Smooth muscle cell of the brain vasculature (primary cell): ENCODE measurements at places on chromosomes 3 and 15.

DNA sequence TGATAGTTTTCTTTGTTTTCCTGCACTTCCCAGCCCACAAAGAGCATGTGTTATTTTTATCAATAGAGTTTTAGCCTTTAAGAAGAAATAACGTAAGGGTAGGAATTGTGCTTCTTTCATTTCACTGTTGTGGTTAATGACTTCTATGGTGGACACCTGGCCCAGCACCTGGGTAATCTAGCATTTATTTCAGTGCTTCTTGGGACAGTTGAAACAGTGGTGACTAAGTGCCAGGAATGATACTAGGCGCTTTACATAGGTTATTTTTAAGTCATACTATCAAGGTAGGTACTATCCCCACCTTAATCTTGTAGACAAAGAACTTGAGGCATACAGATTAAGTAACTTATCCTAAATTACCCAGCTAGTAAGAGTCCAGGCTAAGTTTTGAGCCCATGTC, 243.8 kb downstream of the SOX2 start:
- no peak for DNase-seq

DNA sequence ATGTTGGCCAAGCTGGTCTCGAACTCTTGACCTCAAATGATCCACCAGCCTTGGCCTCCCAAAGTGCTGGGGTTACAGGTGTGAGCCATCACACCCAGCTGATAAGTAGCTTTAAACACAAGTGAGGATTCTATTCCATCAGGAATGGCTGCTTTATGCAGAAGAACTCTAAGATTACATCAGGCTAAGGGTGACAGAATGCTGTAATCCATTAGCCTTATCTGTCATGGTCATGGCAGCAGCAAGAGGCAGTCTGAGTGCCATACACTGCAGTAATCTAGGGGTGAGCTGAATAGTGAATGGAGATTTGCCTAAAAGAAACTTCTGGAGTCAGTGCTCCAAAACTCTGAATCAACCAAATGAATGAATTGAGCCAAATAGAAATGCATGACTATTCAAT, 39.6 kb downstream of the LIPC start:
- DNase-seq, result no peak

DNA sequence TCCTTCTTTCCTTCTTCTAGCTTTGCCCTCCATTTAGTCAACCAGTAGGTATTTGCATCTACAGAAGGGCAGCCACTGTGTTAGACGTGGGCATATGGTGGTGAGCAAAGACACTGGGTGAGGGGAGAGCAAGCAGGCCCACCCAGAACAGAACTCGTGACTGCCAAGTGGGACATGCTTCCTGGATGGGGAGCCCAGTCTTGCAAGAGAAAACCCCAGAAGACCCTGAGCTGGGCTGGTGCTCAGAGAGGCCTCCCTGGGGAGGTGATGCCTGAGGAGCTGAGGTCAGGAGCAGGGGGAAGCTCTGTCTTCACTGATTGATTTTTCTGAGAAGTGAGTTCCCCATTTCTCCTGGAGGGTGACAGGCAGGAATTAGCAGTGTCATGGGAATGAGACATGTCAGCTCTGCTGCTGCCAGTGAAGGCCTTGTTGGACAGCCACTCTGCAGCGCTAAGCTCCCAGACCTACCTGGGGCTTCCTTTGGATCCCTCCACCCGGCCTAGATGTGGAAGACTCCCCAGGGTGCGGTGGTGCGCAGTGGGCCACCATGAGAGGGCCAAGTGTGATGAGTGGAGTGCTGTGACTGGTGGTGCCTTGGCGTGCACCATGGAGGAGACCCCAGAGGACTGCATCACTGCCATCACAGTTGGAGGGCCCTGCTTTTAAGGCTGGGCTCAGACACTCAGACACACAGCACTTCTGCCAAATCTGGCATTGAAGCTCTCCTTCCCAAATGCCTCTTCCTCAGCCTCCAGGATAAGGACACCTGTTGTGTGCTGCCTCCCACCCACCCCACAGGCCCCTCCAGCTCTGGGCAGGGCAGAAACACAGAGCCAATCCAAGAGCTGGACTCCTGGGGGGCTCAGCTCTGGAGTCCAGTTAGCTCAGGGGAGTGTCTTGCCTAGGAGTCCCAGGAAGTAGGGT, 40.0 kb upstream of the TOPBP1 start:
- DNase-seq, result no peak

DNA sequence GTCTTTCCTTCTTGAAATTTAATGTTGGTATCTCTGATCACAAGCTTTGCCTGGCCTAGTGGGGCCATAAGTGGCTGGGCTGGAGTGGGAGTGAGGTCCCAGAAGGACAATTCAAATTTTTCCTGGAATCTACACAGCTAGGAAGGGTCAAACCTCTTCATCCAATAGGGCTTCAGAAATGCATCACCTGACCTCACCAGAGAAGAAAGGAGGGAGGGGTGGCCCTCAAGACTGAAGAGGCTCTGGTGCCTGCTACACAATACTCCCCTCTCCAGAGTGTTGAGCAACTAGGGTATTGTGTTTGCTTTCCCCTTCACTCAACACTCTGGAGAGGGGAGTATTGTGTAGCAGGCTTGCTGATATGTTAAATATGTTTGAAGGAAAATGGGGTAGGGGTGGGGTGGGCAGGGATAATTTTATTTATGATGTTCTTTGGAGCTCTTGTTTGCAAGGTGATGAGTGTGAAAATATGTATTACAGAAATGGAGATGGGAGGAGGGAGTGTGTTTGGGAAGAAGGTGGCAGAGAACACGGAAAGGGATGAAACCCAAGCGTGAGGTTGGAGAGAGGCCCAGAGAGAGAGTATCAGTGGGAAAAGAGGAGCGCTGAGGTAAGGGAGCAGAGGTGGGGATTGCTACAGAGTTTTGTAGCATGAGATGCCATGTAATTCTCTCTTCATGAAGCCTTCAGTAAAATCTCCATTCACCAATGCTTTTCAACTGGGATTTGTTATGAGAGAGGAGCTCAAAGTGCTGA, 5.7 kb upstream of the KLHL24 start:
- no peak for DNase-seq

DNA sequence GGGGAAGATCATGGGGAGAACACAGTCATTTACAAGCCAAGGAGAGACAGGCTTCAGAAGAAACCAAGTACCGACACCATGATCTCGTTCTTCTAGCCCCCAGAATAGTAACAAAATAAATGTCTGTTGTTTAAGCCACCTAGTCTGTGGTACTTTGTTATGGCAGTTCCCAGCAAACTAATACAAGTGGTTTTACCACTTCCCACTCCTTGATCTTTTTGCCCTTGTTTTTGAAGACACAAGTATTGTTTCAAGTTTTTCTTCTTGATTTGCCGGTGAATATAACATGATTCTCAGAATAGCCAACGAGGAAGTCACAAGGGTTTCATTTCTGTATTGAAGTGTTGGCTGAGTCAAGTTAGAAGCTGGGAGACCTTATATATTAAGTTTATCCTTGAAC, 220.3 kb downstream of the SOX2 start:
- no peak for DNase-seq

- DNase-seq, result no peak
Measured at GRCh38 chr15:76468722-76469121, 132.1 kb downstream of the ISL2 start.

DNA sequence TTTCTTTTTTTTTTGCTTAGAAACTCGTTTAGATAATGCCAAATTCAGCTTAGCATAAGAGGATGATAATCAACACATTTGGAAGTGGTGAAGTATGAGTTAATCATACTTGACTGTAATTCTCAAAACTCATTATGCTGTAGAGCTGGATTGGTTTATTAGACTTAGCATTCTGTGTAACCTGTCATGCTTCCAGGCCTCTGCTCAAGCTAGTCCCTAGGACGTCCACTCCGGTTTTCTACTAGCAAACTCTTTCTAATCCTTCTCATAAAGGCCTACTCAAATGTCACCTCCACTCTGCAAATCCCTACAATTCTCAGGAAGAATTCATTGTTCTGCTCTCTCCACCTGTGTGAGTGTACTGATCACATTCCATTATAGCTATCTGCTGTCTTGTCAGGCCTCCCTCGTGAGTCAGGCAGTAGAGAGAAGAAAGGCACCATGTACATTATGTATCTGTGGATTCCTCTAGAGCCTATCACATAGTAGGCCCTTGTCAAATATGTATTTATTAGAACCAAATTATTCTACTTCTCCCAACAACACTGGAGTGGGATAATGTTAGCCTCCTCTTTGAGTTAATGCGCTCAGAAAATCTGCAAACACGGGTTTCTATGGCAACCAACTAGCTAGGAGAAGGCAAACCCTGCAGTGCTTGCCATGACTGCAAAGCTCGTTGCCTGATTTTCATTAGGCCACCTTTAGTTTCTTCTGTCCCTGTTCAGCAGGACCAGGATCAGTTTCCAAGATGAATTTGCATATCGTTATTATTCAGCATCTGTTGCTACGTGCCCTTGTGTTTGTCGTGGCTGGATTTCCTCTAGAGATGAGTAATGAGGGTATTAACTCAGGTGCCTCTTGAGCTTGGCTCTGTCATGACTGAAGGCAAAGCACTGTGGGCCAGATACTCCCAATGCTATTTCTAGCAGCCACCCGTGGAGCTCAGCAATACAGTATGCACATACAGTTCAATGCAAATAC, 30.7 kb downstream of the ATP13A5 start:
- DNase-seq, result no peak

GRCh38 chr15:43412096-43412495, 41.2 kb downstream of the TUBGCP4 start:
- DNase-seq, result no peak

- DNase-seq, result no peak
Measured at GRCh38 chr3:152497457-152497856, 228.7 kb downstream of the MBNL1 start.

- DNase-seq, result no peak
Measured at GRCh38 chr3:64387688-64388087, 162.4 kb upstream of the PRICKLE2 start.

- no peak for DNase-seq
Measured at GRCh38 chr3:150073031-150073430, 102.3 kb upstream of the PFN2 start.

GRCh38 chr3:185406121-185406620, 43.2 kb downstream of the MAP3K13 start:
- no peak for DNase-seq

DNA sequence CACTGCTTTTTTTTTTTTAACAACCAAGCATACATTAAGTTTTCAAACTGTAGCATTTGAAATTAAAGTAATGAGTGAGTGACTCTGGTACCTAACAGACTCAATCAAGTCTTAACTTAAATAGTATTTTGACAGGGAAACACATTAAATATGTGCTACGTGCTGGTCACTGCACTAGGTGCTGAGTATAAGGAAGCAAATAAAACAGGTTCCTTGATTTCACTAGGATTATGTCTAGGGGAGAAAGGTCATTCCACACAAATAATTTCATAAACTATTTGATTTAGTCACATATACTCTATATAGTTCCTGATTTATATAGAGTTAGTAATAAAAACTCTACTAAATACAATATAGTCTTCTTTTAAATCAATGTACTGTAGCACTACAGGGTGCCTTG, 89.4 kb downstream of the SUCLG2 start:
- DNase-seq, result no peak

GRCh38 chr3:138078096-138078495, 37.3 kb downstream of the DZIP1L start:
- DNase-seq, result no peak

GRCh38 chr3:58627570-58627885, 39.0 kb downstream of the FAM3D start:
- DNase-seq, result no peak

DNA sequence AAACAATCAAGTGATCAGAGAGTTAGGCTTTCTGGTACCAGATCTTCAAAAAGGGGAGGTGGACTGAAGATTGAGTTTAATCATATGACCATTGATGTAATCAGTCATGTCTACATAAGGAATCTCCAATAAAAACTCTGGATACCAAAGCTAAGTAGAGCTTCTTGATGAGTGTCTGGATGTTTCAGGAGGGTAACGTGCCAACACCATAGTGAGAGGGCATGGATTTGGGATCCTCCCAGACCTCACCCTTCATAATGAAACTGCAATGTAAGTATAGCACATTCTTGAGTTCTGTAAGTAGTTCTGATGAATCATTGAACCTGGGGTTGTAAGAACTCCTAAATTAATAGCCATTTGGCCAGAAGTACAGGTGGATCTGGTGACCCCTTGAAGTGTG, 21.3 kb downstream of the PGPEP1L start:
- no peak for DNase-seq

DNA sequence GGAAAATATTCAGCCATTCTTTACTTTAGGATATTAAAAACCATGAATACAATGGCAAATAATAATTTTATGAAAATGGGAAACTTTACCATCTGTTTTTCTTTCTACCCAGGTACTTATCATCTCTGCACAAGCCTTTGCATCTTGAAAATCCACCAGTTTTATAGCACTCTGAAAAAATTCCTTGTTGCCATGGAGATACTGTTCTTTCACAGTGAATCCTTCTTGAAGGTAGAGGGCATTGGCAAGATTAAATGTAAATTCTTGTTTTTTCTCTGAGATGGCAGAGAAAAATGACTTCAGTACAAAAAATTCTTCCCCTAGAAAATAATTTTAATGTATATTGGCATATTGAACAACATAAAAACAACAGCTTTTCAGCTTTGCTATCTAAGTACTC, 6.9 kb downstream of the SERPINI2 start:
- DNase-seq, result no peak
